ENCODE measurements at places on chromosomes 5 and 9.

DNA sequence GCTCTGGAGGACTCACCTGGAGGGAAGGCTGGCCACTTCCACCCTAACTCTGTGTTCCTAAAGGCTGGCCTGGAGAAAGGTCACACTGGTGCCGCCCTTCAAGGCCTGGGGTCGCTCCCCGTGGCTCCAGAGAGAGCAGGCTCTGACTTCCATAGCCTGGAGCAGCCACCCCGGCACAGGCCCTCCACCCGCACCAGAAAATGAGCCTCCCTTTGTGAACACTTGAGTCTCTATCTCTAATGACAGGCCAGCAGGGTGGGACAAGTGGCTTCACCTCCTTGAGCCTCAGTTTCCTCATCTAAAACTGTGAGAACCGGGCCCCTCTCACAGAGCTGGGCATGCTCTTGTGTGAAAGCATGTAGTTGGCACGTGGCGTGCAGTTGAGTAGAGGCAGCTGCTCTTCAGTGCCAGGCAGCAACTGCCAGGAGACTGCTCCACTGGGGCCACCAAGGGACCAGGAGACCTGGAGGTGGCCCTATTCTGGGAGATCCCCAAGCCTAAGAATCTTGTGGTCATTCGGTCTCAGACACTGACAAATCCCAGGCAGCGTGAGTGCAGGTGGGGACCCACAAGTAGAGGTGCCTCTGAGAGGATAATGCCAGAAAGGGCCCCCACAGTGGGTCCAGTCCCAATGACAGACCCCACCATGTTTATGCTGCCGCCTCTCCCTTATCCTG, 56.7 kb upstream of the GARNL3 start:
- DNase-seq: no peak

DNA sequence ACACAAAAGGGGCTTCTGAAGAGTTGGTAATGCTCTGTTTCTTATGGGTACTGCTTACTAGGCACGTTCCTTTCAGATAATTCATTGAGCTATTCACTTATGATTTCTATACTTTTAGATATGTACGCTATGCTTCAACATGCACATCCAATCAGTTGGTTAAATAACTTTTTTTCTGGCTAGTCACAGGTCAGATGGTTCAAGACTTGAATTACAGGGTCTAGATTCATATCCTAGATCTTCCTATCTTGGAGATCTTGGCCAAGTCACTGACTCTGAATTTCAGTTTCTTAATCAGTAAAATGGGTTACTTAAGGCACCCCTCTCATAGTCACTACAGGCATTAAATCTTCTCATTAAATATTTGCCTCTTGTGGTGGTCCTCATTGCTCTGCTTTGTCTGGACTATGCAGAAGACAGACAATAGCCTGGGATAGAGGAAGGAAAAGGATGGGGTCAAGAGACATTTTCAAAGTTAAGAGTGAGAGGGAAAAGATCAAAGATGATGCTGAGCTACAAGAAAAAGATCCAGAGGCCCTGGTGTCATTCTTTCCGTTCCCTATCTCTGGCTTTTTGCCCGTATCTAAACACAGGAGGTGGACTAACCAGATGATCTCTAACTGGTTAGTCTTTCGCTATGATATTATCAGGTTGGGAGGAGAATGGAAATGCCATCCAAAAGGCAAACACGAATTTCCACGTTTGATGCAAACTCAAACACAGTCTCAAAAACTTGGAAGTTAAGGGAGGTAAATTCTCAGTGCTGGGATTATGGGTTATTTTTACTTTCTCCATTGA, 1.8 kb upstream of the CCDC180 start:
- DNase-seq: no peak

DNA sequence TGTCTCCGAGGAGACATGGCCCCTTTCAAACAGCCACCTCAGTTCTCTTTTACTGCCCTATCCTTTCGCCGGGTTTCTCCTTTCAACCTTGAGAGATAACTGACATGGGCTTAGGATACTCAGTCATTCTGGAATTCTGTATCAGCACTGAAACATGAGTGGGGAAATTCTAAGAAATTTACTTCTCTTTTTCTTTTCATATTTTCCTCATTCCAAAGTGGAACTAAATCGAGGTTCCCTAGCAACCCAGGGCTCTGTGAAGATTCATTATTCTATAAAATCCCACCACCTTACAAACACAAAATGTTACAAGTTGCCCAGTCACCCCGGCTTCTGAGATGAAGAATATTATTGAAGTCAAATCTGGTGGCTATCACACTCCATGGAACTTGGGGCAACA, 319.2 kb downstream of the ENC1 start:
- DNase-seq: no peak

DNA sequence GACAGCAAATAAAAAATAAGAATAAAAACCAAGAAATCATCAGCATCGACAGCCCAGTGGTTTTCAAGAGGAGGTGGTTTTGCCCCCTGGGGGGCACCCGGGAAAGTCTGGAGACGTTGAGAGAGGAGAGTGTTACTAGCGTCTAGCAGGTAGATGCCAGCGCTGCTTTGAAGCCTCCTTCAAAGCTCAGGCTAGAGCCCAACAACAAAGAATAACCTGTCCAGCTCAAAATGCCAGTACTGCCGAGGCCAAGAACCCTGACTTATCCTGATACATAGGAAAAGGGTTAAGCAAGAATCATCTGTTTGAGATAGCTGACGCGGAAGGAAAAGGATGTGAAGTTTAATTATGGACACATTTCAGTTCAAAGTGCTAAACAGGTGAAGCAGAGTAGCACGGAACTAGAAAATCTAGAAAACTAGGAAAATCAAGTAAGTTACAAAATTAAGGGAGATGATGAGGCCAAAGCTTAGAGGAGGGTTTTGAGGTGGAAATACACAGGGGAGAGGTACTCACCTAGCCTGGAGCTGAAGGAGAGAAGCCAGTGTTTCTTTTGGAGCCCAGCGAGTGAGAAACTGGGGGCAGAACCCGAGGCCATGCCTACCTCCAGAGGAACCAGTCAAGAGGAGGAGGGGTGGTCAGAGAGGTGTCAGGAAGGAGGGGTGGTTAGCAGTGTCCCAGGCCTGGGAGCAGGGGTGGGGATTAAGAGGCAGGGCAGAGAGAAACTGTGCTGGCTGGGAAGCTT, 121.0 kb upstream of the RETREG1 start:
- DNase-seq: no peak

GRCh38 chr9:69546265-69546664, 125.9 kb downstream of the APBA1 start:
- no peak for DNase-seq

DNA sequence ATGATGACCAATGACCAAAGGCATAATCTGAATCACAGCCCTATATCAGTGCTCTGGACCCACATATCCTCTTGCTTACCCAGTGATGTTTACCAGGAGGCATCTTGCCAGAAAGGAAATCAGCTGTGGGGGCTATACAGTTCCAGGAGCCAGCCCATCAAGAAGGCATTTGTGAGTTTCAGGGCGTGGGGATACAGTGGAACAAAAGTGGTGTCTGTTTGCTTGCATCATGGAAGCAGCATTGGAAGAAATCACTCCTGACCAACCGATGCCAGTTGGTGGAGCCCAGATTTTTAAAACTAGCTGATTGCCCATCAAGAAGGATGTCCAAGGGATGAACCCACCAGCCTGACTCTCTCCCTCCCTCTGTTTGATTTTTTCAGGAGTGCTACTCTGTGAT, 106.5 kb upstream of the EGFLAM start:
- DNase-seq: no peak

- no peak for DNase-seq
Measured at GRCh38 chr9:121048618-121049017, 1.5 kb downstream of the C5 start.

GRCh38 chr9:18985996-18986395, 47.0 kb downstream of the SAXO1 start:
- DNase-seq: no peak

GRCh38 chr9:13718539-13718938, 439.0 kb upstream of the MPDZ start:
- no peak for DNase-seq

DNA sequence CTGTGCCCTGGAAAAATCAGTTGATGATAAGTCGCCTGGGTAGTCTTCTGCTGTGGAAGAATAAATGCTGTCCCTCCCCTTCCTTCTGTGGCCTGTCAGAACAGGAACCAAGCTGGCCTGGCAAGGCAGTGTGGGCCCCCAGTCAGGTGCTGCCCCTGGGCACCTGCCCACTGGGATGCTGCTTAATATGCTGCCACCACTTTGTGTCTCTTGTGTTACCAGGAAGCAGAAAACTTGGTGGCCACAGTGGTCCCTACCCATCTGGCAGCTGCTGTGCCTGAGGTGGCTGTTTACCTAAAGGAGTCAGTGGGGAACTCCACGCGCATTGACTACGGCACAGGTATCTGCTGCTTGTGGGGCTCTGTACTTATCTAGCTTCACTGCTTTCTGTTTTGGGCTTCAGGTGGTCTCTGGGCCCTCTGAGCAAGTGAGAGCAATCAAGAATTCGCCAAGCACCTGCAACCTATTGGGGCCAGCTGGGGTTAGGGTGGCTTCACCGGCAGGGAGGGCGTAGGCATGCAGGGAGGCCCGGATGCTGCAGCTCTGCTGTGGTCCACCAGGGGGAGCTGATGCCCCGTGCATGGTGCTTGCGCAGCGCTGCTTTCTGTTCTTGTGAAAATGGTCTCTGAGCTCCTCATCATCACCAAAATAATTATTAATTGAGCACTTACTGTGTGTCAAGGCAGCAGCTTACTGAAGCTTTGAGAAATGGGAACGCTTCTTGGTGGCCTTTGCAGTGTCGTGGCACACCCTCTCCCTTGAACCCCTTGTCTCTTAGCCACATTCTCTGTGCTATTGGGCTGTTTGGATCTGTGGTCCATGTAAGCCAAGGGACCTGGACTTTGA, 20.3 kb downstream of the PTPA start:
- peak; percentile 77 for DNase-seq

- no peak for DNase-seq
Measured at GRCh38 chr9:78606001-78606379, 309.1 kb downstream of the PSAT1 start.

DNA sequence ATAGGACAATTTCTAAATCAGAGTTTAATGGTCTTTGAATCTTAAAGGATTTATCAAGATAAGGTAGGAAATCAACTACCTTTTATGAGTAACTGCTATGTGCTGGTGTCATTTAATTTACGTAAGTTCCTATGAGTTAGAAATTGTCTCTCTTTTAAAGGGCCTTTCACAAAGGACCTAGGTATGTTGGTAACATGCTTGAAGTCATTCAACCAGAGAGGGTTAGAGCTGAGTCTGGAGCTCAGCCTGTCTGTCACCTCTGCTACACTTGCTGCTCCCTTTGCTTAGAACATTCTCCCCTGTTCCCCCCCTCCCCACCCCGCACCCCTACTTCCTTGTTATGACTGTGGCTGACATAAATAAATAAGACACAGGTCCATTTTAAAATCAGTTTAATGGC, 190.3 kb upstream of the SEMA6A start:
- DNase-seq: no peak

DNA sequence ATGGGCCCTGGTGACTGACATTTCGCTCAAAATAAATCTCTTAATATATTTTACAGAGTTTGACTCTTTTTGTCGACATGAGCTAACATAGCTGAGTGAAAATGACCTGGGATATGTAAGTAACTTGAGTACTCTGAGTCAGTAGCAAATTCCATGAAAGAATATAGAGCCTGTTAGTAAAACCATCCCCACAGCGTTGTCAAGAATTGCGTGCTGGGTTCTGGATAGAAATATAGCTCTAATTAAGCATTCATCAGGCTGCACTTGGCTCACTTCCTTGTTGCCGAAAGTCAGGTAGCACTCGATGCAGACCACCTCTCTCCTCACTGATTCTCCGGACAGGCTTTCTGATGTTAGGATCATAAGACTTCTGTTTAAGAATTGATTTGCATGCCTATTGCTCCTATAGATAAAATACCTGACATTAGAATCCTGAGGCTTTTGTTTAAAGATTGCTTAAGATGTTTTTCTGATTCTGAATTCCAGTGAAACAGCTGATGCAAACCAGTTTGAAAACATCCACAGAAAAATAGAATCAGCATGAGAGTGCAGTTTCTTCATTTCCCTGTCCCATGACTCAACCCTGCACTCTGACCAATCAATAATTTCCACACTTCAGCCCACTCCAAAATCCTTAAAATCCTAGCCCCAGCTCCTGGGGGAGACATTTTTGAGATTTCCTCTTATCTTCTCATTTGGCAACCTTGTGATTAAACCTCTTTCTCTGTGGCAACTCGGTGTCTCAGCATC, 310.6 kb downstream of the DIRAS2 start:
- no peak for DNase-seq

GRCh38 chr5:124755565-124755964, 9.1 kb upstream of the ZNF608 start:
- DNase-seq: no peak

DNA sequence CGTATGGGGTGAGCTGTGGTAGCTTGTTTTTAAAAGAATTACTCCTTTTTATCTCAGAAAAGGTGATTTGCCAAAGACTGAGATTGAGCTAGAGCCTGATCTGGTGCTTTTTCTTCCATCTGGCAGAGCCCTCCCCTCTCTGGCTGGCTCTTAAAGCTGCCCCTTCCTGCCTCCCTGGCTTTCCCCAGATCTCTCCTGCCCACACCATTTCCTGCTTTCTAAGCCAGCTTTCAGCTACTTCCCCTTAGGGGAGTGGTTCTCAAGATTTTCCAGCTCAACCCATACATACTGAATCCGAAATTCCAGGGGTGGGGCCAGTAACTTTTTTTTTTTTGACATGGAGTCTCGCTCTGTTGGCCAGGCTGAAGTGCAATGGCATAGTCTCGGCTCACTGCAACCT, 4.8 kb upstream of the ACOT12 start:
- DNase-seq: no peak

DNA sequence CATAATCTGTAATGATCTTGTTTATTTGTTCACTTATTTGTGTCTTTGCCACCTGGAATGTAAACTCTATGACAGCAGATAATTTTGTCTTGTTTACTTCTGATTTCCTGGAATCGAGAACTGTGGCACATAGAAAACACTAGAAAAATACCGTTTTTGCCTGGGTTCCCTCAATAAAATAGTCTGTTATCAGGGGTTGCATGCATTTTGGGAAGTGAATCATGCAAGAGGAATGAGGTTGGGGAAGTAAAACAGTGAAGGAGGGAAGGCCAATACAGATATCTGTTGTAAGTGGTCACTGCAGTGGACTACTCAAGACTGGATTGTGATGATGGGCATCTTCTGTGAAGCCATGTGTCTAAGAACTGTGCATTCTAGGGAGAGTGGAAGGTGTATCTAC, 45.2 kb upstream of the IL6ST start:
- no peak for DNase-seq

GRCh38 chr9:653421-653820, 188.1 kb upstream of the DMRT1 start:
- no peak for DNase-seq

DNA sequence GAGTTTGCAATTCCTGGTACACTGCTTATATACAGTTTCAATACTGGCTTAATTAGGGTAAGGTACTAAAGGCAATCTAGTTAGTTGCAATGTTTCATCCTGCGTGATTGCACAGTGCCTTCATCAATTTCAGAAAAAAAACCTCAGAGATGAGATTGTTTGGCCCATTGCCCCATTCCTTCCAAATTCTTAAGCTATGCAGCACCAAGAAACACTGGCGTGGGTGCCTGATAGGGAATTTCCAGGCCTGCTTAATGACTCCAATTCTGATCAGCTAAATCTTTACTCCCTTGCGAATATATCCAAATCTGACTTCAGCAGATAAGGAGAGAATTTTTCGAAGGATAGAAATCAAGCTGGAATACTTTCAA, 35.9 kb upstream of the GAS1 start:
- no peak for DNase-seq

GRCh38 chr5:6601271-6601670, 31.6 kb downstream of the NSUN2 start:
- no peak for DNase-seq
